ENCODE measurements at places on chromosomes 7 and 10.

DNA sequence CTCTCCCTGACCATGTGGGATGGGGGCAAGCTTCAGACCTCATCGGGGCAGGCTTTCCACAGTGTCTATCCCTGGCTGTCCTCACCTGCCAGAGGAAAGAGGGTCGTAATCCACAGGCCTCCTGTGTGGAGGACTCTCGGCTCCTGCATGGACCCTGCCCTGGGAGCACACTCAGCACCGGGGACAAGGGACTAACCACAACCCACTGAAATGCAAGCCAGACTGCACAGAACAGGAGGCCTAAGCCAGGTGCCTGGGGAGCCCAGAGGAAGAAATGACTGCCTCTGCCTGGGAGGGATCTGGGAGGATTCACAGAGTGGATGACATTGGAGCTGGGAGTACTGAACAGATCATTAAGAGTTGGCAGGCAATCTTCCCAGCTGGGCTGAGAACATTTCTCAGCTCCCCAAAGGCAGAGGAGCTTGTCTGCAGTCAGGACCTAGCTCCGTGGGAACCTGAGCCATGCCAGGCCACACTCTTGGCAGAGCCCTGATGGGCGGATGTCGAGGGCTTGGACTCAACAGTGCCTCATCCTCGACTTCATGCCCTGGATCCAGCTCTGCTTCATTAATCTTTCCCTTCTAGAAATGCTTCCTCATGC lies 213.4 kb downstream of the USP6NL start:
- DNase-seq = no peak

DNA sequence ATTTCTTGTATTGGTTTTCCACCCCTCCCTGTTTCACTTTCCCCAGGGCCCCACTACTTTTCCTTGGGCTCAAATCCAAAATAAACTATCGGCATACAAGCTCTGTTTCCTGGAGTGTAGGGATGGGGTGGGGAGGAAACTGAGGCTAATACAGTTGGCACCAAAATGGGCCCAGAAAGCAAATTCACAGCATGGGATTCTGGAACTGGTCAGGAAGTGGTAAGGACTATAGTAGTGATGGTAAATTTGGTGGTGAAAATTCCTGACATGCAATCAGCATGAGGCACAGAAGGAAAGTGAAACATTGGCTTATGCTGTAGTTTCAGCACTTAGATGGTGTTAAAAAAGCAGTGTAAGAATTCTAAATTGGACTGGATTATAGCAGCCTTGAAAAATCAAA lies 8.7 kb upstream of the SAMD9L start:
- DNase-seq = no peak

GRCh38 chr10:49615721-49616120 lies 1.9 kb downstream of the CHAT start:
- no peak for DNase-seq

DNA sequence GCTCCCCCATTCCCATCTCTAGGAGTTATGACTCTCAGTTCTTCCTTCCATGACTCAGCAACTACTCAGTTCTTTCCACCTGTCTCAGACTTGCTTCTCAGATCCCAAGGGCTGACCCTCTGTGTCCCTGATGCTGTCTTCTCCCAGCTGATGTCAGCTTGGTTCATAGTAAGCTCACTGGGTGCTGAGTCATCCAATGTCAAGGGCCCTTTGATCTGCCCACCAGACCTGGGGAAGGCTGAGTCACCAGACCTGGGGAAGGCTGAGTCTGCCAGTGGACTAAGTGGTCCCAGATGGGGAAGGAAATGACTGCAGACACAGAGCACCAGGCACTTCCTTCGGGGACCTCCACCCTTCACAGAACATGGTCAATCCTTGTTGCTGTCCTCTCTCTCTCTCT lies 76.1 kb upstream of the ZEB1 start:
- DNase-seq = no peak

DNA sequence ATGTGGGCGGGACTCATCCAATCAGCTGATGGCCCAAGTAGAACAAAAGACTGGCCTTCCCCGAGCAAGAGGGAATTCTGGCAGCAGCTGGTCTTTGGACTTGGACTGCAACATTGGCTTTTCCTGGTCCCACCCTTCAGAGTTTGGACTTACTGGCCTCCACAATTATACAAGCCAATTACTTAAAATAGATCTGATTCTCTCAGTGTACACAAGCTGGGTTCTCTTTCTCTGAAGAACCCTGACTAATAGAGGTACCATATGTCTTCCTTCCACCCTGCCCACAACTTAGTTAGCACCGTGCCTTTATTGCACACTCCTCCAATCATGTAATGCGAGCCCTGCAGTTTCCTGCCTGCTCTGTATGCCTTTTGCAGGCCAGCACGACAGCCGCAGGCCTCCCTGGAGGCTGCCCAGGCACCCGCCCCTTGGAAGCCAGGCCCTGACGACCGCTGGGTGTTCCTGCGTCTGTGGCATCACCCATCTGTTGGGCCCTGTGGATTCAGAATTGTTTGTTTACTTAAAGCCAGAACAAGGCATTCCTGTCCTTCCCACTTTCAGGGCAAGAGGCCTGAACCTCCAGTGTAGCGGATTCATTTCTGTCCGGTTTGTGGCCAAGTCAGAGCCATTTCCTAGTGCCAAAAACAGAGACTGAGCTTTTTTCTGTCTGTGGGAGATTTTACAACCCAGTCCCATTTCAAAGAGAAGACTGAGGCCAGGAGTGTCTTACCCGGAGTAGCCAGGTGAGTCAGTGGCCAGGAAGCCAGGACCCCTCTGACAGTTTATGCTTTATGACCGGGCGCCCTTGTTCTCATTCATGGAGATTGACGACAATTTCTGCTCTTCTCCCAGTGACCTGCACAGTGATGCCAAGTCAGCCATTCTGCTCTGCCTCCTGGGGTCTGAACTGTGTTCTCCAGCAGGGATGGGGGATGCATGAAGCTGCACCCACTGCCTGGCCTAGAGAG lies 968 bp upstream of the INMT start:
- DNase-seq = no peak

DNA sequence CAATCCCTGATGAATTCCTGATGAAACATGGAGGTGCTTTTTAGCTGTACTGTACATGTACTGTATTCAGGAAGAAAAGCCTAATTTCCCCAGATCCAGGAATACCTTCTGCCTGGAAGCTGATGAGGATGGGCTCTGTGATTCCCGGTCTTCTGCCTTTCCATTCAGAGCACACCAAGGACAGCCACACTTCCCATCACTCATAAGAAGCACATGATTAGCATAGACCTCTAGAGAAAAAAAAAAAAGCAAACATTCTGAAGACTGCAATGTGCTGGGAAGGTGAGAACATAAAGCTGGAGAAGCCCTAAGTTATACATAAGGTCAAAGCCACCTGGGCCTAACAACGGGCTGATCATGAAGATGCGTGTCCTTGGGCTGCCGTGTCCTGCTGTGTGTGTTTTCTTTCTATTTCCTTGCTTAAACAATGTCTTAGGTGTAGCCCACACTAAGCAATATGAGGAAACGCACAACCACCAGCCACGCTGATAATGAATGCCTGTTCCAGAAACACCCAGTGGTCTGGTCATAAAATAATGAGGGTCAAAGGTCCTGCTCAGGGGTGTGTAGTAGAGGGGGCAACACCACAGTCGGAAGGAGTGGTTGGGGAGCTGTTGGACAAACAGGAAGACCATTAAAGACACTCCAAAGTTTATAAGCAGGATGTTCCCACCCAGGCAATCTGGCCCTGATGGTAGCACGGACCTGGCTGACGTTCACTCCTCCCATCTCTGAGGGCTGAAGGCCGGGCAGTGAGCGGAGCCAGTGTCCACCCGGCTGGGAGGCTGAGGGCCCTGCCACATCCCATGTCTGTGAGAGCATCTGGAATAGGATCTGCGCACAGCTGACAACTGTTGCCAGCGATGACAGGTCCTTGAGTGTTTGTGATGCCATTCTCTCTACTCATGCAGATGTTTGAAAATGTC lies 7.9 kb downstream of the PKD1L1 start:
- DNase-seq = no peak

- DNase-seq = no peak
Measured at GRCh38 chr10:32961895-32962369, 3.9 kb upstream of the ITGB1 start.

GRCh38 chr7:15430911-15431310 lies 130.9 kb downstream of the AGMO start:
- no peak for DNase-seq

Measured in NCI-H748 treated with DMSO at 0.1 percent for 48 hours (cell line).